ENCODE measurements at places on chromosomes 2 and 18.

DNA sequence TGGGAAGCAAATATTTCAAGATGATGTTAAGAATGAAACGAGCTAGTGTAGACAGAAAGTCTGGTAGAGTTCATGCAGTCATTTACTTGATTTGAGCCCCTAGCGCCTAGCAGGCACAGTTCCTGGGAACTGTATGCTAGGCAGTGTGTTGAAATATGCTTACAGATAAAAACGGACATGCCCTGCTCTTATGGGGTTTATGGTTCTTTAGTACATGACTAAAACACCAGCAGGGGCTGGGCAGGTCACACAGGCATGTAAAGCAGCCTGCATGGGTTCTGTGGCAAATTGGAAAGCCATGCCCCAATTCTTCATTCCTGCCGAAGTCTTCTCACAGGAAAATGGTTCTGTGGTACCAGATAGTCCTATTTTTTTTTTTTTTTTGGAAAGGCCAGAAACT, 27.3 kb upstream of the MGAT5 start:
- DNase-seq = no peak

GRCh38 chr2:232929303-232930058, 59.4 kb downstream of the SNORC start:
- DNase-seq = no peak

DNA sequence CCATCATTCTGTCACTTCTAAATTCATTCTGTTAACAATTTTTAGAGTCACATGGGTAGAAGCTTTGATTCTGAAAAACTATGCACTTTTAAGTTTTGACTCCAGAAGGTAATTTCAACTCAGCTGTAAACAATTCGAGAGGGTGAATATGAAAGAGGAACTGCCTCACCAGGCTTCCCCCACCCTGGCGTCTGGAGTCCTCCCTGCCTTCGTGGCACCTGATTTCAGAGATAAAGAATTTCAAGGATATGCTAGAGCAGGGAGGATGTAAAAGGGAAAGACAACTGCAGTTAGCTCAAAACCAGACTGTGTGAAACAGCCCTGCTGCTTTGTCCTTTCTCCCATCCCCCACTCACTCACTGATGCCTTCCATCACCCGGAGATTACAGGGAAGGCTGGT, 40.7 kb downstream of the ONECUT2 start:
- no peak for DNase-seq

DNA sequence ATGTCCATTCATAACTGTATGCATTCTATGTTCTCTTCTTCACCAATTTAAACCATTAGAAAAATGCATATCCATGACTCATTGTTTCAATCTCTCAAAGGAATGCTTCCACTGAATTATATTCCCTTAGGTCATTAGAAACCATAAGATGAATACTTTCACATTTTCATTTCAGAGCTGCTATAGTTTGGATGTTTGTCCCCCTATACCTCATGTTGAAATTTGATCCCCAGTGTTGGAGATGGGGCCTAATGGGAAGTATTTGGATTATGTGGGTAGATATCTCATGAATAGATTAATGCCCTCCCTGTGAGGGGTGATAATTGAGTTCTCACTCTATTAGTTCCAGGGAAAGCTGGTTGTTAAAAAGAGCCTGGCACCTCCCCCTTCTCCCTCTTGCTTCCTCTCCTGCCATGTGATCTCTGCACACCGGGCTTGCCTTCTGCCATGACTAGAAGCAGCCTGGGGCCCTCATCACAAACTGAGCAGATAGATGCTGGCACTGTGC, 35.7 kb downstream of the THUMPD2 start:
- DNase-seq = no peak

DNA sequence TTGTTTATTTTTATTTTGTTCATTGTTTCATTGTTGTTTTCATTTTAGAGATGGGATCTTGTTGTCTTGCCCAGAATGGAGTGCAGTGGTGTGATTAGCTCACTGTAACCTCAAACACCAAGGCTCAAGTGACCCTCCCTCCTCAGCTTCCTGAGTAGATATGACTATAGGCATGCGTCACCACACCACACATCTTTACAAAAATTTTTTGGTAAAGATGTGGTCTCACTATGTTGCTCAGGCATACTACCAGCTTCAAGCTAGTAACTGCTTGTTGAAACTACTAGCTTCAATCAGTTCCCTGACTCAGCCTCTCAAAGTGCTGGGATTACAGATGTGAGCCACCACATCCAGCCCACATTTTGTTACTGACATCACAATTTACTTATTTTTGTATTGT, 14.8 kb downstream of the FAM237A start:
- no peak for DNase-seq

DNA sequence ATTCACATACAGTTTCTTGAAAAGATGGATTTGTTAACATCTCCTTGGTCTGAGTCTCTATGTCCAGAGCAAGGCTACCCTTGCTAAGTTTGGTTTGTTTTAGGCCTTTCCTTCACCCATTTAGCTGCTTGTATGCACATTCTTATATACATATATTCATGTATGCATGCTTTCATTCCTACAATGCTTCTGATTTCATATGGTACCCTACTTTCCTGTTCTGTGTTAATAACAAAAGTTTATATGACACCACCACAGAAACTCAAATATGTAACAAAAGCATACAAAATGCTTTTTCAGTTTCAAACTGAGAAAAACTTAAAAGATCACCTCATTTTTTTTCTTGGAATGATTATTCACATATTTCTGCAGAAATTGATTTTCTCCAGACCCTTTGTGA, 39.4 kb downstream of the OSGEPL1 start:
- no peak for DNase-seq

DNA sequence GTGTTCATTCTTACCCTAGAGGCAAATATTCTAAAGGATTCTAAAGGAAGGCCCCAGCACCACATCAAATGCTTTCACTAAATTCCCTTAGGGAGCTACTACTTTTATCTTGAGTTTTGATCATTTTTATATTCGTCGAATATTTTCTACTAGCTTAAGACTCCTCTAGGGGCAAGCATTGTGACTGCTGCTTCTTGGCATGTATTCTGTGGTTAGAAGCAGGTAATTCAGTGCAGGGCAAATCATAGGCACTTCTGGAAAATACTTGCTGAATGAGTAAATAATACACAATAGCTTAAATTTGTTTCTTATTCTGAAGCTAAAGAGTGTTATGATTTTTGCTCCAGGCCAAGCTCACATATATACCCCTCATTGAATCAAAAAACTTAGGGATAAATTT, 136.4 kb downstream of the LRP2 start:
- DNase-seq = no peak

- no peak for DNase-seq
These were observed 118.9 kb upstream of the OTOS start for GRCh38 chr2:240259201-240259923.

DNA sequence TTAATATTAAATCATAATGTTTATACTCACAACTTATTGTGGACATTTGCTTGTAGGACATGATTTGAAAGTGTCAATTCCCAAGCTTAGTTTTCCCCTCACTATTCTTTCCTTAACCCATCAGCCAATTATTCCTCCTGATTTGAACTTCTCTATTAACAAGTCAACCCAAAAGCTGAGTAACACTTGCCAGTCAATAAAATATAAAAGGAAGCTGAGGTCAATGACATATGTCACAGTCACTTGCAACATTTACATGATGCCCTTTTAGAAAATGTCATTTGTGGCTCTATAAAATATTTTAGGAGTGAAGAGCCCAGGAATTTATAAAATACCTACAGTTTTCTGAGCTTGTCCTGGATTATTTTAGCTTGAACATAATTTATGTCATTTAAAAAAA, 7.2 kb downstream of the CCDC68 start:
- no peak for DNase-seq

DNA sequence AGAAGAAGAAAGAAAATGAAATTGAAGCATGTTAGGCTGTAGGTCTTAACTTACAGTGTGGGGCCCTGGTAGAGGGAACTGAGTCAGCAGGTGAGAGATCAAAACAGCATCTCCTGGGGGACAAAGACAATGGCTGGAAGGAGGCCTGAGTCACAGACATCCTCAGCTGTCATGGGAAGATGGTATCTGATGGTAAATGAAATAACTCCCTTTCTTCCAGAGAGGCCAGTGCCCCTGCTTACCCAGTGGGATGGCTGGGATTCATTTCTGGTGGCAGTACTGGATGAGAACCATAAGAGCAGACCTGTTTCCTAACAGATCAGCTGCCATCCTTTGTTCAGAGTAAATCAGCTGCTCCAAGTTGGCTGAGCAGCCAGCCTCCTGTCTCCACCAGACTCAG, 251.3 kb upstream of the EPAS1 start:
- DNase-seq = no peak

DNA sequence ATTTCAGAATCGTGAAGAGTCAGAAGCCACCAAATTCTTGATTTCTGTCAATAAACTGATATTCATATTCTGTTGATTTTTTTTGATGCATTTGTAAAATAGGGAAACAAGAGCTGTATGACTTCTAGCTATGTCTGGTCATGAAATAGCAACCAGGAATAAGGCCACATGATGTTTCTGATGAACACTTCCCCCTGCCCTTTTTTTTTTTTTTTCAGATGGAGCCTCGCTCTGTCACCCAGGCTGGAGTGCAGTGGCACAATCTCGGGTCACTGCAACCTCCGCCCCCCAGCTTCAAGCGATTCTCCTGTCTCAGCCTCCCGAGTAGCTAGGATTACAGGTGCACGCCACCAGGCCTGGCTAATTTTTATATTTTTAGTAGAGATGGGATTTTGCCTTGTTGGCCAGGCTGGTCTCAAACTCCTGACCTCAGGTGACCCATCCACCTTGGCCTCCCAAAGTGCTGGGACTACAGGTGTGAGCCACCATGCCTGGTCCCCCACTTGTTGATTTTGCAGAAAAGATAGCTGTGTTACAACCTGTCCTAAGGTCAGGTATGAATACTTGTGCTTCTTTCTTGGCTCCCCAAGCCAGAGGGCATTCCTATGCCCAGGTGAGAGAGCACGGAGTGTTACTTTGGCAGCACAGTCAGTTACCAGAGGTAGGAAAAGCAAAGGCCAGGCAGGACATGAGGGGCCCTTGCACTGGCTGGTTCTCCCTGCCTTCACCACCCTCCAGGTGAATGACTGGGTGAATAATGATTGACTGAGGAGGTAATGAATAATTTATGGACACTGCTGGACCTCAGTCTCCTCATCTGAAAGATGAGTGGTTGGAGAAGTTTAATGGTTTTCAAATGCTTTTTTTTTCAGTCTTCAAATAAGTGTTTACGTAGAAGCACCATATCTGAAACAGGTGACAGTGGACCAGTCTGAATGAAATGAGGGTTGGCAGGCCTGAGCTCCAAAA, 39.6 kb downstream of the PAX8 start:
- DNase-seq = no peak

- DNase-seq = no peak
These were observed 29.0 kb upstream of the RAB31 start for GRCh38 chr18:9679125-9679524.

DNA sequence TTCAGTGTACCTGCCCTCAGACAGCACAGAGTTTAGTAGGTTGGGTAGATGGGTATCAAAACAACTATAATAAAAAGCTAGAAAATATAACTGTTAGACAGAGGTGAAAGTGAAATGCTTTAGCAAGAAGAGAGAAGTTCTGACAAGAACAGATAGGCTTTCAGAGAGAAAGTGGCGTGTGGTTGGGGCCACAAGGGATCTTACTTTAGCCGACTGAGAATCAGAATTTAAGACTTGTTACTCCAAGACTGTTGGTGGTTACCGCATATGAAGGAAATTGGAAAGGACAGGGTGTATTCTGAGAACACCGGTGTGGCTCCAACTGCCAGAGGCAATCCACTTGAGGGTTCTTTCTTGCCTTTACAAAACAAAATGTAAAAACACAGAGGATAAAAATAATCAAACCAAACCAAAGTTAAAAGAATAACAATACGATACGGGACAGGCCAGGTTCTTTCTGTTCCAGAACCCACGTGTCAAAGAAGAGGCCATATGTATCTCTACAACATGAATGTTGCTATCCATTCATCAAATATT, 44.4 kb upstream of the AGPS start:
- DNase-seq = no peak

- no peak for DNase-seq
These were observed 29.6 kb downstream of the GATA6 start for GRCh38 chr18:22199005-22199404.

DNA sequence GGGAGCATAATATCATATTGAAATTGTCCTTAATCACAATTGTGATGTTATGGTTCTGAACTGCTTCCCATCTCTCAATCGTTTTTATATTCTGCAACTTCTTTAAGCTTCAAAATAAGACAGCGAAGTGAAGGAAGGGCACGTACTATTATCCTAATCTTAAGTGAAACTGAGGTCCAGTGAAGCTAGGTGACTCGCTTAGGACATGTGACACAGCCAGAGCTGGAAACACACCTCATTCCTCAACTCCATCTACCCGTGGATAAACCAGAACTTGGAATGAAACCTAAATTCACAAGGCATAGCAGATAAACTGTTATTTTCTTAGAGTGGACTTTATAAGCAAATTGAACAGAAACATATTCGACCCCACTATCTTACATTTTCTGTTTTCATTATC, 191.2 kb upstream of the PXDN start:
- DNase-seq = no peak

DNA sequence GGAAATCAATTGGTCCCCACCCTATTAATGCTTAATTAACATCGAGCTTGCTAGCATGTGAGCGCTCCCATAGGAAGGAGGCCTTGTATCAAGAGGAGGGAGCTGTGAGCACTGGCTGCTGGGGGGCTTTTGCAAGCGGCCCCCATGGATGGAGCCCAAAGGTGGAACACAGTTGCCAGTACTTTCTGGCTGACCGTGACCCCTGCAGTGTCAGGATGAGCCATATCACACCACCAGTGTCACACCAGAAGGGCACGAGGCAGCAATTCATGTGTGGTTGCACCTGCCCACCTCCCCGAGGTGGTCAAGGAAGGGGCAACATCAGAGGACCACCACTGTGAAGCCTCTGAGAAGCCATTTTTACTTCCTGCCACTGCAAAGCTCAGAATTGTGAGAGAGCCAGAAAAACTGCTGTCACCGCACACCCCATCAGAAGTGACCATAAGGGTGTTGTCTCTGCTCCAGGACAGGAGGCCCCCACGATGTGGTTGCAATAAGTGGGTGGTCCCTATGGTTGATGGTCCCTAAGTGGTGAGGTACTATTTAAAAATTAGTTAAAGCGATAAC, 99.8 kb upstream of the RAB6C start:
- no peak for DNase-seq

- DNase-seq = no peak
These were observed 26.4 kb downstream of the CRIM1 start for GRCh38 chr2:36381993-36382392.

- no peak for DNase-seq
These were observed 10.0 kb upstream of the ZNF396 start for GRCh38 chr18:35387152-35387571.

DNA sequence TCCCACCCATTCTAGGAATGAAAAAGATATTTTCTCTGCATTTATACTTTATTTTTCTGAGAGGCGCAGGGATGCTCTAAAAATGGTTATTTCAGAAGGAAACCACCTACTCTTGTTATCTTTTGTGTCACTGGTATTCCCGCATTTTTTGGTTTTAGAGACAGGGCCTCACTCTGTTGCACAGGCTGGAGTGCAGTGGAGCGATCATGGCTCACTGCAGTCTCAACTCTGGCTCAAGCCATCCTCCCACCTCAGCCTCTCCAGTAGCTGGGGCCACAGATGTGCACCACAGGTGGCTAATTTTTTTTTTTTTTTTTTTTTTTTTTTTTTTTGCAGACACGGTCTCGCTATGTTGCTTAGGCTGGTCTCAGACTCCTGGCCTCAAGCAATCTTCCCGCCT, 135.9 kb downstream of the NCK2 start:
- DNase-seq = no peak

- DNase-seq = no peak
These were observed 68.3 kb upstream of the YPEL5 start for GRCh38 chr2:30078521-30078920.
